ENCODE measurements at places on chromosomes 3 and 15. TPM values are rescaled to one million over a fixed set of nuclear protein-coding genes. Genes with fewer than 3 reads are reported as not detected.

Gene CELSR3
- total RNA-seq: 11.2 TPM

Gene GOLGA8S
- total RNA-seq: 0.80 TPM

Gene AP3B2
- total RNA-seq: not detected

Gene COL6A5
- total RNA-seq: not detected

Gene GPR156
- total RNA-seq: not detected

Gene MOBP
- total RNA-seq: not detected

Gene IMPG2
- 0.20 TPM for total RNA-seq

Gene WNT5A
- total RNA-seq: not detected

Gene QRICH1
- 138 TPM for total RNA-seq

Gene SPATA12
- not detected for total RNA-seq

Gene NLGN1
- not detected for total RNA-seq

Gene MAN2A2
- total RNA-seq: 136 TPM
